Vagina (tissue), 2 donors: ENCODE measurements at places on chromosomes 11 and 22.

- no peak for DNase-seq
- H3K4me3 ChIP-seq: peak overlapping the region; percentile 19
- peak overlapping the region; percentile 55 for H3K27ac ChIP-seq
- no peaks in the 10 kb centered on the region for H3K36me3 ChIP-seq
Measured at GRCh38 chr11:59556115-59556916, 45.0 kb downstream of the OR4D9 start.

DNA sequence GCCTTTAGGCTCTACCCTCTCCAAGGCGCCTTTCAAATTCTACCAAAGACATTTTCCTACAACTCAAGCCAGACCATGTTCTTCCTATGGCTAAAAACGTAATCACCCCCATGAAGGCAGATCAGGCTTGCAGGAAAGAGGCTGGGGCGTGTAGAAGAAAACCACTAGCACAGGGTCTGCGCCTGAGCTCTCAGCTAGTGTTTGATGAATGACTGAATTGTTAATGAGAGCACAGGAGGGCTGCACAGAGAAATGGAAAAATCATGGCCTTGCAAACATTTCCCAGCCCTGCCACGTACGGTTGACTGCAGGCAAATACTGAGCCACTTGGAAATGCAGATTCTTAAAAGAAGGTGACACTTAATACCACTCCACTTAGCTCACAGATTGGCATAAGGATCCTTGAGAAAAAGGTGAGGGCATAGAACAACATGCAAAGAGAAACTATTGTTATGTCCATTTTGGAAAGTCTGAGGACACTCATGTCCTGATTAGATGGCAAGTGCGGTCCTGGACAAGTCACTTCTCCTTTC is 148.6 kb downstream of the NXPE2 start:
- H3K4me1 ChIP-seq: no peaks in the 10 kb centered on the region
- H3K36me3 ChIP-seq: no peaks in the 10 kb centered on the region
- no peak overlapping the region for H3K27ac ChIP-seq
- H3K4me3 ChIP-seq: no peak overlapping the region
- no peak for DNase-seq

DNA sequence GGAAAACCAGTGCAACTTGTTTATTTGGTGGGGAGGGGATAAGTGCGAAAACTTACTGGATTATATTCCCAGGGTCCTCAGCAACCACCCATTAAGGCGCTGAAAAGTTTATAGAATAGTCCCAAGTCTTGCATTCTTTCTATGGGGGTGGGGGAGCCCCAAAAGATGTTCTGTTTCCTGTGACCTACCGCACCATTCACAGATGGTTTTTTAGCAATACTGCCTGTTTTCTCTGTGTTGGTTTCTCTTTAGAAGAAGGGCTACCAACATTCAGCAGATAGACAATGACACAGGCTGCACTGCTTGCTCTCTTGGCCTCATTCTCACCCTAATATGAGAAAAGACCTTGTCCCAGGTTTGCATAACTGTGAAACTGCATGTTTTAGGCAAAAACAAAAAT is 86.5 kb downstream of the FAM76B start:
- no peak for DNase-seq
- H3K27ac ChIP-seq: no peak overlapping the region
- no peaks in the 10 kb centered on the region for H3K27me3 ChIP-seq
- no peaks in the 10 kb centered on the region for H3K36me3 ChIP-seq

DNA sequence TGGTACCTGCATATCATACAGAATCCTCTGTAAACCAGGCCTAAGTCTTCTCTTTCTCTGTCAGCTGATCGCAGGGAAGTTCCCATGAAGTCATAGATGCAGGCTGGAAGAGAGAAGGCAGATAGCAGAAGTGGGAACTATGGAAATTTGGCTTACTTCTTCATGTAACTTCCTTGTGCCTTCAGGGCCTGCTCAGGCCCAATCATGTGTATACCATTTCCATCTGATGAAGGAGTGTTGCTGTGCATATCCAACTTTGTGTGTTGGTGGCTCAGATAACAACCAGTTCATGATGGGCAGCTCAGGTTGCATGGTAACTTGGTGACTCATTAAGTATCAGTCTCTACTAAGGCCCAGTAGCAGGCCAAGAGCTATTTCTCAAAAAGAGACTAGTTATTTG is 53.1 kb upstream of the CEP295 start:
- no peaks in the 10 kb centered on the region for H3K27me3 ChIP-seq
- H3K36me3 ChIP-seq: no peaks in the 10 kb centered on the region
- DNase-seq: no peak
- H3K4me3 ChIP-seq: no peak overlapping the region
- no peak overlapping the region for H3K27ac ChIP-seq
- no peaks in the 10 kb centered on the region for H3K4me1 ChIP-seq

GRCh38 chr11:1924181-1924580 is 4.7 kb downstream of the TNNT3 start:
- H3K4me1 ChIP-seq: peaks cover 64% of the 10 kb centered on the region
- no peak for DNase-seq
- peak overlapping the region; percentile 35 for H3K27ac ChIP-seq
- H3K36me3 ChIP-seq: no peaks in the 10 kb centered on the region

DNA sequence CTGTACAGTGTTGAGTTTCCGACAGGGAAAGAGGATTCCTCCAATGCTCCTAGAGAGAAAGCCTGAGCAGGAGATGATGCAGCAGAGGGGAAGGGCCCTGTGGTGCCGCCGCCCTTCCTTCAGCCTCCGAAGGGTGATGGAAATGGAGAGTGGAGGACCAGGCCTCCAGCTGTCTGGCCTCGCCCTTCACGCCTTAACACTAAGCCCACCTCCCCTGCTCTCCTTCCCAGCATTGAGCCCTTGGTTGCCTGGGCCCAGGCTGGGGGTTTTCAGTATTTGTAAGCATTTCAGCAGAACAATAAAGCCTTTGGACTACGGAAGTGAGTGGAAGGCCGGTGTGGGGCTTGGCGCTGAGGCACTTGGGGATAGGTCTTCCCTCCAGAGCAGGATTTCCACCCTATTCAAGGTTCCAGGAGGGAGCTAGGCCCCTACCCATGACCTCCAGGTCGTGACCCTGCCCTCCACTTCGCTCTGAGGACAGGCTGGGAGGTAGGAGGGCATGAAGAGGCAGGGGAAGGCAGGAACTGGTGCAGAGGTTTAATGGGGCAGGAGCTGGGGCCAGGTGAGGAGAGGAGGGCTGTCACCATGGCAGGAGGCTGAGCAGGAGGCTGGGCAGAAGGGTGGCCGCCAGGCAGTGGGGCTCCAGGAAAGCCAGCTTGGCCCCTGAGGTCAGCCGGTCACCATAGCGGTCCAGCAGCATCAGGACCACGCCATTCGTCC is 21.6 kb downstream of the TREH start:
- no peaks in the 10 kb centered on the region for H3K27me3 ChIP-seq
- no peak overlapping the region for H3K4me3 ChIP-seq
- H3K4me1 ChIP-seq: peaks cover 14% of the 10 kb centered on the region
- no peak for DNase-seq
- H3K27ac ChIP-seq: peak overlapping the region; percentile 80

GRCh38 chr11:26676641-26677040 is 45.2 kb downstream of the SLC5A12 start:
- no peaks in the 10 kb centered on the region for H3K4me1 ChIP-seq
- no peak overlapping the region for H3K27ac ChIP-seq
- no peaks in the 10 kb centered on the region for H3K27me3 ChIP-seq
- no peak for DNase-seq

DNA sequence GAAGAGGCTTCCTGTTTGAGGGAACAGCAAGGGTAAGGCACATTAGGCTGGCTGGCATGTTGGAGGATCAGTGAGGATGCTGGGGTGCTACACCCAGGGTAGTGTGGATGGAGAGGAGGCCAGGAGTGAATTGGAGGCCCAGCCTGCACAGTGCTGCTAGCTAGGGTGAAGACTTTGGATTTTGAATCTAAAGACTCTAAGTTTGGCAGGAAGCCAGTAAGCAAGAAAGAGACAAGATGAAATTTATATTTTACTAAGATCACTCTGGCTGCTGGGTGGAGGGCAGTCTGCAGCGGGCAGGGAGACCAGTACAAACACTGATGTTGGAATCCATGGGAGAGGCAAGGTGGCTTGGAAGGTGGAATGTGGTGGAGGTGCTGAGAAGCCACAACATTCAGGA is 43.6 kb downstream of the TSPAN18 start:
- no peak overlapping the region for H3K4me3 ChIP-seq
- no peak overlapping the region for H3K27ac ChIP-seq
- DNase-seq: no peak
- H3K27me3 ChIP-seq: no peaks in the 10 kb centered on the region

GRCh38 chr11:47186076-47186699 is at the start of gene PACSIN3:
TSS of gene PACSIN3 (minus strand) at chr11:47186434. CDS start at chr11:47182727, 3,707 bp downstream.
- no peak for DNase-seq
- H3K4me1 ChIP-seq: peaks cover 34% of the 10 kb centered on the region
- H3K27ac ChIP-seq: peak within 1 kb of the TSS; percentile 93
- H3K4me3 ChIP-seq: peak within 1 kb of the TSS; percentile 79

- H3K4me3 ChIP-seq: no peak overlapping the region
- H3K4me1 ChIP-seq: peaks cover 18% of the 10 kb centered on the region
- no peak overlapping the region for H3K27ac ChIP-seq
- H3K36me3 ChIP-seq: no peaks in the 10 kb centered on the region
Measured at GRCh38 chr11:122339436-122340060, 223.5 kb upstream of the BLID start.

DNA sequence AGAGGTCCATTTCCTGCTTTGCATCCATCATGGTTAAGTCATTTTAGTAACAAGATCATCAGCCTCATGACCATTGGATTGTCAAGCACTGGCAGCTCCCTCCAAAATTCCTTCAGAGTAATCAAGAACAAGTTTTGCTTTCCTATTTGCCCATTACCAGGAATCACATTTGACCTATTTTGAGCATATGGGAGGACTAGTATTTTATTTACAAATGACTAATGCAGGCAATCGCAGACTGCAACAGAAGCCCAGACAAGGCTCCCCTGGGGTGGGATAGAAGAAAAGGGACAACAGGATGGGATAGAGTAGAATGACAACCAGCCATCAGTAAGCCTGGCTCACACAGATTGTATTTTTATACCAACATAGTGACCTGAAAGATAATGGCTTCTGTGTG is 9.1 kb downstream of the MMP10 start:
- H3K27me3 ChIP-seq: no peaks in the 10 kb centered on the region
- H3K4me3 ChIP-seq: no peak overlapping the region
- no peaks in the 10 kb centered on the region for H3K4me1 ChIP-seq

DNA sequence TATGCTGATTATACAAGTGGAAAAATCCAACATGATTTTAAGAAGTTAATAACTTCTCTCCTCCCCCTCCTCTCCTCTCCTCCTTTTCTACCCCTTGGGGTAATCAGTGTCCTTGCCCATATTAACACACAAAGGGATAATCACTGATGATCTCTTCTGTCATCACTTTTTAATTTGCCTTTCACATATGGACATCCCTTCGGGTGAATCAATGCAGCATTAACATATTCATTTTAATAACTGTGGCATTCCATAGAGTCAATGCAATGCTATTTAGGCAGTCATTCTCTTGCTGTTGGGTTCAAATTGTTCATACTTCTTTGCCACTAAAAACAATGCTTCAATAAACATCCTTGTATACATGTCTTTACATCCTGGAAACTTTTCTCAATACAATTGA is 42.9 kb upstream of the GLYATL2 start:
- no peaks in the 10 kb centered on the region for H3K27me3 ChIP-seq
- no peaks in the 10 kb centered on the region for H3K4me1 ChIP-seq
- no peak overlapping the region for H3K4me3 ChIP-seq
- H3K27ac ChIP-seq: no peak overlapping the region
- no peaks in the 10 kb centered on the region for H3K36me3 ChIP-seq

GRCh38 chr22:37147186-37147990 is 2.3 kb downstream of the IL2RB start:
- DNase-seq: no peak
- peaks cover 18% of the 10 kb centered on the region for H3K4me1 ChIP-seq
- no peaks in the 10 kb centered on the region for H3K36me3 ChIP-seq
- H3K4me3 ChIP-seq: no peak overlapping the region

- H3K4me1 ChIP-seq: peaks cover 64% of the 10 kb centered on the region
- H3K36me3 ChIP-seq: no peaks in the 10 kb centered on the region
- no peak overlapping the region for H3K27ac ChIP-seq
Measured at GRCh38 chr11:13304655-13305335, 27.2 kb downstream of the BMAL1 start.

DNA sequence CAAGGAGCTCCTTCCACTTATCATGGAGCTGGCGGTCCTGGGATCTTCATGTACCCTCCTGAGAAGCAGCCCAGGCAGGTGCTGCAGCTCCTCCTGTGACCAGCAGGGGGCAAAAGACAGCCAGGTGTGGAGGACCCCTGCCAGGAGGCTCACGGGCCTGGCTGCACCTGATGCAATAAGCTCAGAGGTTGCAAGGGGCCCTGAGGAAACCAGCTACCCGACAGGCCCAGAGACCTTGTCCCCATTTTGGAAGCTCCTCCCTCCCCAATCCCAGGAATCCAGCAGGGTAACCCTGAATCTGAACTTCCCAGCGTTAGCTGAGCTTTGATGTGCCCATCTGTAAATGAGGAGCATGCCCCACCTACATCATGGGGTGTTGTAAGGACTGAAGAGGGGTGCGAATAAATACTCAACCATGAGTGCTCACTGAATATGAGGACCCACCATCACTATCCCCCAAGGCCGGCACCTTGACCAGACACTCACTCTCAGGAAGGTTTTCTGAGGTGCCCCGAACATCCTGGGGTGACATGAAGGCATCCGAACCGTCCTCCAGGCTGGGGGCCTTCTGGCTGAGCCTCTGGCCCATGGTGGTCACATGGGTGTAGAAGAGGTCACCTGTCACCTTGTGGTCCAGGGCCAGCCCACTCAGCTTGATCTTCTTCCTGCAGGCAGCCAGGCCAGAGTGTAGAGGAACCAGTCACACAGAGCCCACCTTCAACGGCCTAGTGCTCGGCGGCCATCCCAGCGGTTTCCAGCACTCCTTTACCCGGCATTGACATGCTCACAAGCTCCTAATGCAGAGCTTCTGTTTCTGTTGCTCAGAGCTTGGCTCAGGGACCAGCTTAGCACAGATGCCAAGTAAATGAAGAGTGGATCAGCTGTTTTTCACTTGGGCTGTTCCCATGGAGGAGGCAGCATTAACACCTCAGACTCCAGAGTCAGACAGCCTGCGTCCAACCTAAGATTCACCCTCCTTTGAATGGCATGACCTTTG is 21.7 kb downstream of the SLC43A1 start:
- H3K4me3 ChIP-seq: no peak overlapping the region
- H3K27ac ChIP-seq: no peak overlapping the region
- no peaks in the 10 kb centered on the region for H3K27me3 ChIP-seq

DNA sequence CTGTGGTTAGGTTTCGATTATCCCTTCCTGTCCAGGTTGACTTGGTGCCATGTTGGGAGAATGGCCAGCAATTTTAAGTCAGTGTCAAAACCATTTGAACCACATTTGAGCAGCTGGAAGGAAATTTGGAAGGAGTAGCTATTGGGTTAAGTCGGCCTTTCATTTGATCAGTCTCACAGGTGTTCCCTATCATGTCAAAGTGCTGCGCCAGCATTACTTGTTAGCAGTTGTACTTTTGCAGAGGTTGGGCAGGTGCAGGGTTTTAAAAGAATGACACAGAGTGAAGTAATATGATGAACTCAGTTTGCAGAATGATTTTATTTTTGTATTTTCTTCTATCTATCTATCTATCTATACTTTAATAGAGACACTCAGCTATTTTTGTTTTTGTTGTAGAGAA is 6.4 kb upstream of the TYMP start:
- H3K4me1 ChIP-seq: peaks cover 40% of the 10 kb centered on the region
- H3K27ac ChIP-seq: no peak overlapping the region
- H3K4me3 ChIP-seq: no peak overlapping the region
- H3K27me3 ChIP-seq: no peaks in the 10 kb centered on the region
- no peaks in the 10 kb centered on the region for H3K36me3 ChIP-seq
- no peak for DNase-seq
